ENCODE measurements at places on chromosomes 12 and 14.

GRCh38 chr14:29339494-29340172 lies 573.0 kb downstream of the FOXG1 start:
- no peak for DNase-seq

DNA sequence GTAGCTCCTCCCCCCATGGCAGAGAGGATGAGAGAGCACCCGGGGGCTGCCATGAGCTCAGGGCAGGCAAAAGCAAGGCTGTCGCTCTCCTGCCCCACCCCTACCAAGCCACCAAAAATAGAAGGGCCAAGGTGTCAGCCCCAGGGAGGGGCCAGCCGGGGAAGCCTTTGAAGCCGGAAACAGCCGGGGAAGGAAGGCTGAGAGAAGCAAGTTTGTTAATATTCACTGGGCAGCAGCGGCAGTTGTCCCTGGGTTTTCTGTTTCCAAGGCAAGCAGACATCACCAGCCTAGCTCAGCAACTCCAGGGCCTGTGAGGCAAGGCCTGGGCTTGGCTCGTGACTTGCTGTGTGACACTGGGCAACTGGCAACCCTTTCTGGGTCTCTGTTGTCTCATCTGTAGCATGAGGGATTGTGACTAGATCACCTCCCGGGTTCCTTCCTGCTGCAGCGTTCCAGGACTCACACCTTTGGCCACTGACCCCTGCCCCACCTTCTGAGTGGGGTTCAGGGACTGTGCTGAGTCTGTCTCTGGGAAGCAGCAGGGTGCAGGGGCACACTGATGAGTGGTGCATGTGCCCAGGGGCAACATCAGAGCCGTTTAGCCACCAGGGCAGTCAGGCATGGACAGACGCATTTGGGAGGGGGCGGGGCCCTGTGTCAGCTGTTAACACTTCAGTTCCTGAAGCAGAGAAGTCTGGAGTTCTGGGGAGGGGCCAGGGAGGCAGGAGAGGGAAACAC lies 24.3 kb downstream of the SYNDIG1L start:
- DNase-seq: no peak

GRCh38 chr12:71594214-71594948 lies 69.3 kb downstream of the ZFC3H1 start:
- peak; percentile 29 for DNase-seq

- no peak for DNase-seq
Measured at GRCh38 chr14:38611928-38612327, 356.0 kb upstream of the CLEC14A start.

DNA sequence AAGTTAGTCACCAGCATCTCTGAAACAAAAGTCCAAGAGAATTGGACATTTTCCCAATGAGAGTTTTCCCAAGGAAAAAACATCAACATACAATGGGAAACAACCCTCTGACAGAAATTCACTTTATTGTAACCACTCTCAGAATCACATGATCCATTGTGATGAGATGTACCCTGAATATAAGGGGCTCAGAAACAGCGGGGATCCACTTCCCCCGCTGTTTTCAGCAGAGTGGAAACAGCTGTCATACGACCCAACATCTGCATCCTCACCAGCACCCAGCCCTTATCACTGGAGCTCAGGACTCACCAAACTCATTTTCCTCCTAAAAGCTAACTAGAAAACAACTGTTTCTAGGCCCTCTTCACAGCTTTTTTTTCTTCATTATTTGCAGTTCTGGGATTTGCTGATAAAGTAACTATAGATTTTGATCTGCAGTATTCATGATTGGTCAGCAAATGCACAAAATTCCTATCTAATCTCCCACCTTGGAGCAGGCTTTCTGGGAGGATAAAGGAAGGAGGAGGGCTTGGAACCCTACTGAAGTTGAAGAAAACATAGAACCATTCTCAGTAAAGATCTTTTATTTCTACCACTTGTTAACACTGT lies 31.3 kb downstream of the CORO1C start:
- DNase-seq: no peak

- peak; percentile 38 for DNase-seq
Measured at GRCh38 chr12:75766263-75767160, 255.1 kb upstream of the KRR1 start.

GRCh38 chr12:72323881-72324280 lies 51.7 kb downstream of the TRHDE start:
- DNase-seq: no peak

DNA sequence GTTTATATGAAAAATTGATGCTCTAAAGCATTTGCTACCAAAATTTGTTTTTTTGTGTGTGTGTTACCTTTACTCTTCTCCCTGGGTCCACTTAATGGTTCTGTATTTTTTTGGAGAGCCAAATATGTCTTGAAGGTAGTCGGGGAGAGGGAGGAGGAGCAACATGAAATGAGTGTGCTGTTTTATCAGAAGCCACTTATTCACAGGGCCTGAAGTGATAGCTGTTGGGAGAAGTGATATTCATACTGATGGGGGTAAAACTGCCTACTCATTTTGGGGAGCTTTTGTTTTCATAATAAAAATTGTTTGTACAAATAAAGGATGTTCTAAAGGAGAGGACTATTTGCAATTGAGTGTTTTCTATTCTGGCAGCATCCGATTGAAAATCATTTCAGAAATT lies 29.2 kb downstream of the CRADD start:
- DNase-seq: peak; percentile 7

DNA sequence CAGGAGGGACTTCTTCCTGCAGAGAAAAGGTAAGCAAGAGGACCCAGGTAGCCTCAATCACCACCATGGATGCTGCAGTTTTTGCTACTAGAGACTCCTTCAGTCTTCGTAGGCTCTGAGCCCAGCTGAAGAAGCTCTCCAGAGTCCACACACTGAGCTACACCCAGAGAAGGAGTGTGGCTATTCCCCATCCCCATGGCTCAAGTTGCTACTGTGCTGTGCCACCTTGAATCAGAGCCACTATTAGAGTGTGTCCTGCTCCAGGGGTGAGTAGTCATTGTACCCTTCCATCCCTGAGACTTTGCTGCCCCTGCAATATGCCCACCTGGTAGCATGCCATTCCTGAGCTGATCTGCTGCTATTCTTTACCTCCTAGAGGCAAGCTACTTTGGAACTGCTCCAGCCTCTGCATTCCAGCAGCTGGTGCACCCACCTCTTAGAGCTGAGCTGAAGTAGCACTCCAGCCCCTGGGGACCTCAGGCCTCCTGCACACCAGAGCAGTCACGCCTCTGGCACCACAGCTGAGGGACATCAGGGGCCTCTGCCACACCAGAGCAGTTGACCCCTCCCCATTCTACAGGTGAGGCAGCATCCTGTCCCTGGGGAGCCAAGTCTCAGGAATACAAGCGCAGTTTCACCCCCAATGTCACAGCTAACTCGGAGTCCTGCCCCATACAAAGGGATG lies 213.0 kb downstream of the TRHDE start:
- DNase-seq: no peak

GRCh38 chr12:5433081-5433844 lies 1.4 kb downstream of the NTF3 start:
- DNase-seq: no peak

GRCh38 chr12:126355346-126355745 lies 1290.1 kb downstream of the AACS start:
- no peak for DNase-seq

GRCh38 chr14:94129111-94129757 lies at the start of gene IFI27L2:
IFI27L2 (minus strand) TSS chr14:94129604; CDS start chr14:94129564, 40 bp downstream.
- peak; percentile 78 for DNase-seq

Data from brain microvascular endothelial cell (primary cell).